Effector CD8-positive, alpha-beta T cell (primary cell): ENCODE measurements at places on chromosomes 7 and 10.

GRCh38 chr10:61627266-61627665 is 35.5 kb upstream of the CABCOCO1 start:
- DNase-seq: no peak

DNA sequence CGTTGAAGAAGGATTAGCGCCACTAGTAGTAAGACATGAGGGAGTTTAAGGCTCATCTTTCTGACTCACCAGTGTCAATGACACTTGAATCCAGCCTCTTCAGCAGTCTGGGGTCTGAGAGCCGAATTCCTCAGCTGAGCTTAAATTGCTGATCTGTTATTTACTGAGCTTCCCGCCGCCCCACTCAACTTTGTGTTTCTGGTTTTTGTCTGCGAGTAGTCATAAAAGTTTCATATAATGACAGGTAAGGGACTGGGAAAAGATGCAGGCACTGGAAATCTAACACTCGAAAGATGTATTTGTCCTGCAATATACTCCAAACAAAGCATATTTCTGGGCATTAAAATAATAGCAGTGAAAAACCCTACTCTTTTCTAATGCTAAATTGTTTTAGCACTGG is 51.2 kb upstream of the RELN start:
- DNase-seq: no peak

GRCh38 chr10:35074266-35074665 is 15.9 kb downstream of the CUL2 start:
- no peak for DNase-seq

DNA sequence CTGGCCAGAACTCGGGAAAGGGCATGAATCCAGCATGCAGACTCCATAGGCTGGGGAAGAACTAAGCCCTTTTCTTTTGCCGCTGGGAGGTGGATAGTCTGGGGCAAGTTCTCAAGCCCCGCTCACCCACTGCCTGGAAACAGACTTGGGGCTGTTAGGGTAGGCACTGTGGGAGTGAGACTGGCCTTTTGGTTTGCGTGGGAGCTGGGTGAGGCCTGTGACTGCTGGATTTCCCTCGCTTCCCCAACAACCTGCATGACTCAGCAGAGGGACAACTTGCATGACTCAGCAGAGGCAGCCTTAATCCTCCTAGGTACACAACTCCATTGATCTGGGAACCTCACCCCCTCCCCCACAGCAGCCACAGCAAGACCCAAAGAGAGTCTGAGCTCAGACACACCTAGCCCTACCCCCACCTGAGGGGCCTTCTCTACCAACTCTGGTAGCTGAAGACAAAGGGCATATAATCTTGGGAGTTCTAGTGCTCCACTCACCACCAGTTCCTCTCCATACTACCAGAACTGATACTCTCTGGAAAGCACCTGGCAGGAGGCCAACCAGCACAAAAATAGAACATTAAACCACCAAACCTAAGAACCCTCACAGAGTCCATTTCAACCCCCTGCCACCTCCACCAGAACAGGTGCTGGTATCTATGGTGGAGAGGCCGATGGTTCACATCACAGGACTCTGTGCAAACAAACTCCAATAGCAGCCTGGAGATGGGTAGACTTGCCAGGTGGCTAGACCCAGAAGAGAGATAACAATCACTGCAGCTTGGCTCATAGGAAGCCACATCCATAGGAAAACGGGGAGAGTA is 81.4 kb upstream of the LAMB4 start:
- DNase-seq: no peak

GRCh38 chr10:89281606-89282395 is 20.0 kb upstream of the IFIT2 start:
- DNase-seq: no peak

GRCh38 chr7:2404714-2405119 is 1.3 kb downstream of the CHST12 start:
- DNase-seq: no peak

DNA sequence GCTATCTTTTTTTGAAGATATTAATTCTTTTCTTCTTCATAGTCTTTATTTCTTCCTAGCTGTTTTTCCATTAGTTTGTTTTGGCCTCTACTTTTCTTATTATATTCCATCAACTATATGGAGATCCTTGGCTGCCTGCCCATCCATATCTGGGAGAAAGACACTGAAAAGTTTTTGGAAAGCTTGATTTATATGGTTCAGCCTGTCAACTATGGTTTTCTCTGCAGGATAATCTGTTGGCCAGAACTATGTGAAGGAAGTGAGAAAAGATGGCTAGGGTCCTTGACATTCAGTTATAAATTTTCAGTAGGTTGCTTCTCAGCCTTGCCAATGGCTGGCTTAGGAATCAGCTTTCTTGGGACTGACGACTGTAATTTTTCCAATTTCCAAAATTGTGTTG is 10.0 kb upstream of the CDK14 start:
- DNase-seq: no peak

DNA sequence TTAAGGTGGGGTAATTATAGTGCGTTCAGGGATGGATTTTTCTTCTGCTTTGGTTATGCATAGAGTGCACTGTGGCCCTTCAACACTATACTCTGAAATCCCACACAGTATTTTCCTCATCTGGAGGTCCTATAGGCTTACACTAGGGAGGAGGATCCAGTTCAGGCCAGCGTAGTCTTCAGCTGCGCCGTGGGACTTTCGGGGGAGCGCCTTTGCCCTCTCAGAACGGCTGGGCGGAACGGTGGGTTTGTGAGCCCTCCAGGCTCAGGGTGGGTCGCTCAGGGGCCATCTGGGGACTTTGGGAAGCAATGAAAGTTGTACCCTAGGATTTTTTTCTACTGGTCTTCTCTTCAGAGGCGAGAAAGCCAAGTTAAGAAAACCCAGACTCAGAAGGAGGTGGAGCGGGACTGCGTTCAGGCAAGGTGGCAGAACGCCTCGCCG is 652 bp upstream of the VPS26A start:
- DNase-seq: peak; percentile 57

DNA sequence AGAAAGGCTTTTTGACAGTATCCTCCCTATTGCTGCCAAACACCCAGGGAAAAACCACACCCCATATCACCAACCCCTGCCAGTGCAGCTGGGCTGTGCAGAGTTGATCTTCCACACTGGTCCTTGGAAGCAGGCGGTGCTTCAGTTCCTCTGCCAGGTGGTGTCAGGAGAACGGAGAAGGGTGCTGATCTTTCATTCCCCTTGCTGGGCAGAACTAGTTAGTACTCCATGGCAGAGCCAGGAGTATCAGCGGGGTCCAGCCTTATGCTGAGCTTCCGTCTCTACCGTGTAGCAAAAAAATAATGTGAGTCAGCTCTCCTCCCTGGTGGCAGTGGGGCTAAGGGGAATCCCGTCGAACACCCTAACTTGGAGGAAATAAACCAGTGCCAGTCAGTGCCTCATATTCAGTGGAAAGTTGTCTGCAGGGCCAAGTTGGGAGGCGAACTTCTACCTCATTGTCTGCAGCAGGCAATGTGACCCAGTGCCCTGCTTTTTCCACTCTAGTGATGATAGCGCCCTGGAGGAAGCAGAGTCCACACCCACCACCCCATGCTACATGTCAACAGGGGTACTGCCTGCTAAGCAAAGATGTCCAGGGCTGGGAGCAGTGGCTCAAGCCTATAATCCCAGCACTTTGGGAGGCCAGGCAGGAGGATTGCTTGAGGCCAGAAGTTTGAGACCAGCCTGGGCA is 175.4 kb downstream of the AUTS2 start:
- no peak for DNase-seq

DNA sequence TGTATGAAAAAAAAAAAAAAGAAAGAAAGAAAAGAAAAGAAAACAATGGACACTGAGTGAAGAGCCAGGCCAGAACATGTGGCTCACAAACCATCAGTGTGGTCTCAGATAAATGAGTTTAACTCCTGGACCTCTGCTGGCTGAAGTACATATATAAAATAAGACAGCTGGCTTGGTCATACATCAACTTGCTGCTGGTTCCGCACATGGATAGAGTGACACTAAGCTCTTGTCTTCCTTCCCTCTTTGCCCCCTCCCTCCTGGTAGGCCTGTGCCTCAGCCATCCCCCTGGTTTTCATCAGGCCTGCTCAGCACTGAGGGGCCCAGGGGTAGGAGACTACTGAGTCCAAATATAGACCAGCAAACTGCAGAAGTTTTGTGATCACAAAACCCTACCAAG is 58.1 kb upstream of the DGKI start:
- DNase-seq: no peak

- DNase-seq: no peak
Observed at GRCh38 chr10:16360001-16360400, 76.8 kb upstream of the PTER start.

GRCh38 chr7:123682690-123683089 is 27.0 kb downstream of the LMOD2 start:
- no peak for DNase-seq

GRCh38 chr7:101595766-101596537 is 33.1 kb downstream of the MYL10 start:
- DNase-seq: no peak
